LNCaP clone FGC (cell line): ENCODE measurements at places on chromosomes 6 and 20.
A peak's percentile ranks its signal among the peaks of the same experiment; 100 is the strongest.

GRCh38 chr6:32941214-32941768 is 463 bp upstream of the HLA-DMB start:
- no peak for DNase-seq

- no peak for DNase-seq
These were observed 4.9 kb upstream of the PI16 start for GRCh38 chr6:36949636-36950035.

- peak; percentile 23 for DNase-seq
These were observed 1066.8 kb upstream of the CITED2 start for GRCh38 chr6:140441256-140441655.

DNA sequence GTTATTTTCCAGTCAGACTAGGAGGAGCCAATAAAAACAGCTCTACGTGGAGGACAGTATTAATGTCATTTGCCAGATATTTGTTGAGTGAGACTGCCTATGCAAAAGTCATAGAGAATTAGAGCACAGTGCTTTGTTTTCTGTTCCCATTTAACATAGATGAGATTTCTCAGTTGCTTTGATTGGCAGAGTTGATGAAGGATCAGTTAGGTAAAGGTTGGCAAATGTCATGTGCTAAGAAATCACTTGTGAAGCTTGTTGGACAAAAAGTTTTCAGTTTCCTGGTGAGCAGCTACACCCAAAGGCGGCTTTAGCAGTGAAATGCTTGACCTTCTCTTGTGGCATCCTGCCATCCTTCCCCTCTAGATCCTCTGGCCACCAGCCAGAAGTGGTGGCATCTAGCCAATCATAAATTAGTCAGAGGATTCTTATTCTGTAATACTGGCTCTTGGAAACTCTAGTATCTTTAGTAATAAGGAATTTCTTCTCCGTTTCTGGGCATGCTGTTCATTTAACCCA is 37.0 kb downstream of the BCKDHB start:
- no peak for DNase-seq

- no peak for DNase-seq
These were observed 31.9 kb upstream of the FAM83D start for GRCh38 chr20:38894091-38894847.

- no peak for DNase-seq
These were observed at the start of gene CLVS2 for GRCh38 chr6:122995921-122996793. TSS of gene CLVS2 (plus strand) at chr6:122996235. CDS start at chr6:122997778, 1,543 bp downstream.

DNA sequence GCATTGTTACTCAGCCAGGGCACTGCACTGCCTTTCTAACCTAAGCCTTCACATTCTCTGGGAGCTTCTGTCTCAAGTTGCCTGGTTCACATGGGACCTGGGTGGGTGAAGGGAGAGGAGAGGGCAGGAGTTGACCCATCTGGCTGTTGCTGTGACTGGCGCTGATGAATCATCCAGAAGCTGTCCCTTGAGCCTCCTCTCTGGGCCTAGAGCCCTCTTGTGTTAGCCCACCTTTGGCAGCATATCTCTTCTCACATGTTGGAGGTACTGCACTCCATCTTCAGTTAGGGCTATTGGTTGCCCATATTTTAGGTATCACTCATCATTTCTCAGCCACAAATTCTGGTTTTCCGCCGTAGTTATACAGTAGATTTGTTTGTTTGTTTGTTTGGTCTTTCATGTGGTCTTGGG is 19.8 kb downstream of the XRN2 start:
- no peak for DNase-seq

DNA sequence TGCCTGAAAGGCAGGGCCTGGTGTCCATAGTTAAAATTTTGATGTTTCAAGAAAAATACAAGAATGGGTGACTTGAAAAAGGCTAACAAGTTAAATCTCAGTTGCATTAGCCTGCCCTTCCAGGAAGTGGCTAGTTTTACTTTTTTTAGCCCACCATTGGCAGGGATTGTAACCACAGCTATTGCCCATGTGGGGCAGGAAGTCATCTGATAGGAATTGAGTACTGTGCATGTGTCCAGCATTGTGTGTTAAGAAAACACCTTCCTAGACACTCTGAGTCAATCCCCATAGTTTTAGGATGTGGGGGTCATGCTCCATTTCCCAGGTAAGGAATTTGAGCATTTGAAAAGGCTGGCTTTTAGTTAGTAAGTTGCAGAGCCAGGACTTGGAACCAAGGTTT is 26.9 kb downstream of the LYRM2 start:
- DNase-seq: no peak

DNA sequence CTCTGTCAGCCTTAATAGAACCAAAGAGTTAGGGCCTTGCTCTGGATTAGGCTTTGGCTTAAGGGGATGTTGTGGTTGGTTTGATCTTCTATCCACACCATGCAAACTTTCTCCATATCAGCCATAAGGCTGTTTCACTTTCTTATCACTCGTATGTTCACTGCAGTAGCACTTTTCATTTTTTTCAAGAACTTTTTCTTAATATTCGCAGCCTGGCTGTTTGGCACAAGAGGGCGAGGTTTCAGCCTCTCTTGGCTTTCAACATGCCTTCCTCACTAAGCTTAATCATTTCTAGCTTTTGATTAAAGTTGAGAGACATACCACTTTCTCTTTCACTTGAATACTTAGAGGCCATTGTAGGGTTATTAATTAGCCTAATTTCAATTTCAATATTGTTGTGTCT is 193.1 kb downstream of the NRN1 start:
- DNase-seq: no peak

DNA sequence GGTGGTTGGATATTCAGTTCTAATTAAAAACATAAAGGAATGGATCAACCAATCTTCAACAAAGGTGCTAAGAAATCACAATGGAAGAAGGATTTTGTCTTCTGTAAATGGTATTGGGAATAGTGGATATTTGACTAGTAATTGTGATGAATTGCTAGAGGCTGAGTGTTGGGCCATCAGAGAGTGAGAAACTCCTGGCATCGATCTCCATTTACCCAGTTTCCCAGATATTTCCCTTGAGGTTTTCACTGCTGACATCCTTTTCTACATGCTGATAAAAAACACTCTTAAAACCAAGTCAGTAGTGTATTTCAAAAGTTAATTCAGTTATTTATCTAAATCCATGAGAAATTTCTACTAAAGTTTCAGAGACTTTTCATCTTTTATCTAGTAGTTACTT is 40.4 kb upstream of the COL10A1 start:
- no peak for DNase-seq

- DNase-seq: peak; percentile 30
These were observed 25.7 kb downstream of the ZFAND3 start for GRCh38 chr6:37845026-37845911.

DNA sequence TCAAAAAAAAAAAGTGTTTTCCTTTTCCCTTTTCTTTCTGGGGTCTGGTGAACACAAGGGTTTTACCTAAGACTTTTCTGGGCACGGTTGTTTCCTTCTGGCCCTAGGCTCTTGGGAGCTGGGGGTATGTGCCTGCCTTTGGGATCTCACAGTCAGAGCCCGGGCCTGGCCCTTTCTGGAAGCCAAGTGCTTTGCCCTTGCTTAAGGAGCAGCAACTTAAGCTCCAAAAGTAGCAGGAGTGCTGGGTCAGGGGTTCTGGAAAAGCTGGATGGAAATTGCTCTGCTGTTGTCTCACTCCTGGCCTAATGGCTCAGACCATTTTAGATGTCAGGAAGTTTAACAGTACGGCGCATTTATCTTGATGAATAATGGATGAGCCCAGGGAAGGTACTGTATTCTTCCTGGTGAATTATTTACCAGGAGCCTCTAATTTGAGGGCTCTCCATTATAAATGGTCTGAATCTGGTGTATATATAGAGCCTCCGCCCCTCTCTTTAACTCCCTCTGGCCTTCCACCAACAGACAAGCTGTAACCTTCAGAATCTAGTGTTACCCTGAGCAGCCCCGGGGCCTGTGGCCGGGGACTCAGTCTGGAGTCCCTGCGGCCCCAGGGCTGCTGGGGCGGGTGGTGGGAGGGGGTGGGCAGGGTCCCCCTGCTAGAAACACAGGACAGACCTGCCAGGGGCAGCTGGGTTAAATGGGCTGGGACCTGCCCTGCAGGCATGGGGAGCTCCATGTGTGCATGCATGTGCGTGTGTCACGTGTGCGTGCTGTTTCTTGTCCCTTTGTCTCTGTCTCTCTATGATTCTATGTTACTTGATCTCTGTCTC is 37.5 kb downstream of the PTK7 start:
- DNase-seq: no peak

- no peak for DNase-seq
These were observed 252.0 kb upstream of the HTR1E start for GRCh38 chr6:86685230-86685797.

DNA sequence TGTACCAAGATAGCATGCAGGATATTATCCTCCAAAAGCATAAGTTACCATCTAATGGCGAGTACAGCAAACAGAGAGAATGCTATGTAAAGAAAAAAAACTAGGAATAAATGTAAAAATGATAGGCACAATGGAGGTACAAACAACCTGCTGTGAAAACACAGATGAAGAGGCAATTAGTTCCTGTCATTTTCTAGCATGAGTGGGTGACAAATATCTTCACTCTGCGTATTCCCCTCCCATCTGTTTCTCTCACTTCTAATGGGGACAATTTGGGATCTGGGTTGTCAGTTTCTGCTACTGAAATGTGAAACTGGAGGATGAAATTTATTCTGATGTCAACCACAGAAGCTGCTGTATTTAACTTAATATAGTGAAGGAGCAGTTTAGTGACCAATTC is 11.7 kb upstream of the PTPRK start:
- DNase-seq: no peak

- DNase-seq: no peak
These were observed 289.7 kb downstream of the KCNQ5 start for GRCh38 chr6:72911463-72912155.
